Left kidney (tissue), 8 donors: ENCODE measurements at places on chromosomes 3 and 15. TPM values are rescaled to one million over a fixed set of nuclear protein-coding genes. Genes with fewer than 3 reads are reported as not detected.

The PRR20G gene
- not detected for polyA plus RNA-seq

The TGM4 gene
- 0.18 TPM for polyA plus RNA-seq

The FBXL22 gene
- polyA plus RNA-seq, result 1.7 TPM

DNA sequence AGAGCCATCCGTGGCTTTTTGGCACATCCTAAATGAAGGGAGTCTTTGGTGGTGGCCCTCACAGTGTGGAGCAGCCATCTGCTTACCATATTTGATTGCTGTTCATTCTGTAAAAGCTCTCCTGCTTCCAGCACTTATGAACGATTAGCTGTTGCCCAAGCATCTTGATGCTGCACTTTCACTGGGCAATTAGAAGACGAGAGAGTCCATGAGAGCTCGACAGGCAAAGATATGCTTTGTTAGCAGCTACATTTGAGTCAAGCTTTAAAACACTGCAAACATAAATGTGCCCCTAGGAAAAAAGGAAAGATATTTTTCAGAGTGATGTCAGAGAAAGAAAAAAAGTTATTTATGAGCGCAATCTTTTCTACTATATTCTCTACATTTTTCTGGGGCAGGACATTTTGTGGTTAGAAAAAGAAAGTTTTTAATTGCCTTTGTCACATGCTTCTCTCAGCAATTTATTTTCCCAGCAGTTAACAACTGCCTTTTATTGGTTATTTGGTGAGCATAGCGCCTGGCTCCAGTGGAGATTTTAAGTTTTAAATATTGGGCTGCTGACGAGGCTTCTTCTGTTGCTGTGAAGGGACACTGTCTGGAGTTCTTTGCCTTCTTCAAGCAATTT, 468.4 kb downstream of the C3orf38 start:
- no peak for DNase-seq

DNA sequence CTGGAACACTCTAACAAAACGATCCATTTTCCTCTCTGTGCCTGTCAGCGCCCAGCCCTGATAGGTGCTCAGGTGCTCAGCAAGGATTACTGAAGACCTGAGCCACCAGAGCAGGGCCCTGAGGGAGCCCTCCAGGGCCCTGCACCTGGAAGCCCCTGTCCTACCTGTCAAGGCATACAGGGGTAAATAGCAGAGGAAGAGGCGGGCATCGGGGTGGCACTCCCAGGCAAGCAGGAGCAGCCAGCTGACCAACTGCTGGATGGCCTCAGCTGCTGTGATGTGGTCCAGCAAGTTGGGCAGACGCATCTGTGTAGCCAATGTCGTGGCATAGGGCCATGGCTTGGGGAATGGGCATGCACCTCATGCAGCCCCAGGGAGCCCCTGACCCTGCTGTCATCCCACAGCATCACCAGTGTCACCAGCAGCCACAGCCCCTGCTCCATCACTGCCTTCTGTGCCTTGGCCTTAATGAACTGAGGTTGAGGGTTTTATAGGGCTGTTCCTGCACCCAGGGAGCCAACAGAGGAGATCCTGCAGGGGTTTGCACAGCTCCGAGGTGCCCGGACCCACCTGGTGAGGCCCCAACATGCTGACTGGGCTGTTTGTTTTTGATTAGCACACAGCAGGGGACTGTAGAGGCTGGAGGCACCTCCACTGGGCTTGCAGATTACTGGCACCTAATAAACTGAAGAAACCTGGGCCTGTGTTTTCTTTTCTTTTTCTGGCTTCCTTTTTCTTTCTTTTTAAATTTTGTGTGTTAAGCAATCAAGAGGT, 7.9 kb upstream of the WDR6 start:
- no peak for DNase-seq

DNA sequence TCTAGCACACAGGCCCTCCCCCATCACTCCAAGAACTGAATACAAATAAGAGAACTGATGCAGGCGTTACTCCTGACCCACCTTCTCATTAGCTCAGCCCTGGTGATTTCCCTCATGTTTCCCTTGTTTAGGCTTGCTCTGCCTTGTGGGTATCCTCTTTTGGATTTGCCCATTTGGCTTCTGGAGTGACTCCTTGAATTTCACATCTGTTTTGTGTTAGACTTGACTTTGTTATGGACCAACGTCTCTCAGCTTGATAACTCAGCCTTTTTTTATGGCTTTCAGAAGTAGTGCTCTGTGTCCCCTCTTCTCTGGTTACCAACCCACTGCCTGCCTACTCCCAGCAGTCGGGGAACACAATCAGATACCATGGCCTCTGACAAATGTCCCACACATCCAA, 11.3 kb upstream of the TMOD3 start:
- DNase-seq, result no peak

GRCh38 chr3:104438706-104439105, 928.0 kb upstream of the ALCAM start:
- no peak for DNase-seq

- DNase-seq, result no peak
These were observed 137.6 kb downstream of the SRGAP3 start for GRCh38 chr3:9111866-9112265.

GRCh38 chr3:154095832-154096421, 25.3 kb upstream of the ARHGEF26 start:
- DNase-seq, result peak; percentile 15

DNA sequence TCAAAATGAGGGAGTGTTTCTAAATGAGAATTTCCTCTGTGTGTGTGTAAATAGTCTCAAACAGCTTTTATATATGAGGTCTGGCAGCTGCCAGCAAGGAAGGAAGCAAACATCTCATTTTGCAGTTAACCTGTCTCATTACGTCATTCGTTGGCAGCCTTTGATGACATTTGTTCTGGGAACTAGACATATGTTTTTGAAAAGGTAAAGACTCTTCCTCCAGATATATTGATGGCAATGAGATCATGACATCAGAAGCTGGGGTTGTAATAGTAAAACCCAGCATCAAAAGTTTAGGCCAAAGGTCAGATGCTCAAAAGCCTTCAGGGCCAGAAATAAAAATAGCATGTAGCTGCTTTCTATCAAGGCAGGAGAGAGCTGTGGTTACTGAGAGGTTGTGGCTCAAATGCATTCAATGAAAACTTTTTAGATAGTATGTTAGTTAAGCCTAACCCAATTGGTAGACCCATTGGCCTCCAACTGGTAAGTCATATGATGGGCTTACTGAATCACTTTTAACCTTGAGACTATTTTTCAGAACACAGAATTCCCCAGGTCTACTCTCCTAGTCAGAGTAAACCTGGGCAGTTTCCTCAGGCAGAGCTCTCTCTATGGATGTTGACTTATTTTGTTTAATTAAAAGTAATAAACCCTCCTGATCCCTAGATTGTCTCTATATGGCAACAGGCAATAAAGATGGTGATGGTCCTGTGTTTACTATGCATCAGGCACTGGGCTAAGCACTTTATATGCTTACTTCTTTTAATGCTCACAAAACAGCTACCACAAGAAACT, 386.5 kb upstream of the CFAP20DC start:
- peak; percentile 42 for DNase-seq

DNA sequence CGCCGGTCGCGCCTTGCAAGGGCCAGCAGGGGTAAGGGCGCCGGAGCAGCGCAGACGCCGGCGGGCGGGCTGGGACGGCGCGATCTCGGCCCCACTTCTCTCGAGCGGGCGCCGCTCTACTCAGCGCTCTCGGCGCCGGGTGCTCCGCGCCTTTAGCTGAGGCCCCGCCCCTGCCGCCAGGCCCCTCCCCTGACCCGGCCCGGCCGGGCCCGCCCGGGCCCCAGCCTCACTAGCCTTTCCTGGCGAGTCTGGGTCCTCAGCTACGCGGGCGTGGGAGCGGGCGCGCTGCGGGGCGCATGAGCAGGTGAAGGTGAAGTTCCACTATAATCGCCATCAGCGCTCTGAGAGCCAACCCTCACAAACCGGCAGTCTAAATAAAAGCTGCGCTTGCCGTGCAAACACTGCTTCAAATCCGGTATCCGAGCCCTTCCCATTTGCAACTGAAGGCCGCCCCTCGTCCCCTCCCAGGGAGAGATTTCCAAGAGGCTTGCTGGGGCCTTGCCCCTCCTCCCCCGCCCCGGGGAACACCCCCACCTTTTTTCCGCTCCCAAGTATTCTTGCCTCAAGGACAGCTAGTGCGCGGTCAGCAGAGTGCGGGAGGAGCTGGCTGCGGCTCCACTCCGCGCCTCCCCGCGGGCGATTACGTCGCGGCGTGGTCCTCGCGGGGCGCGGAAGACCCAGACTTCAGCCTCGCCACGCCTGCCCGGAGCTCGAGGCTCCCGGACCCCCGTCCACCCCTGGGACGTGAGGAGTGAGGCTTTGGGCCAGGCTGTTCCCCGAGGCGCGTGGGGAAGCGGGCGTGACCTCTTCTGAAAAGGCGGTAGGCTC, at the start of gene RPP25:
RPP25 (minus strand) TSS at position 125 of the 828 bp plus-strand sequence. CDS start 189 bp downstream, outside the sequence.
- DNase-seq, result peak; percentile 53
